ENCODE measurements at places on chromosomes 2 and 18. TPM values are rescaled to one million over a fixed set of nuclear protein-coding genes. Genes with fewer than 3 reads are reported as not detected.

- H3K4me1 ChIP-seq, result no peaks in the 10 kb centered on the region
- no peak for DNase-seq
- H3K36me3 ChIP-seq, result no peaks in the 10 kb centered on the region
- no peak overlapping the region for H3K4me3 ChIP-seq
- no peaks in the 10 kb centered on the region for H3K27me3 ChIP-seq
Observed at GRCh38 chr2:47098953-47099352, 56.2 kb downstream of the STPG4 start.

GRCh38 chr2:61109291-61109690, 43.6 kb downstream of the SANBR start:
- H3K27me3 ChIP-seq, result no peaks in the 10 kb centered on the region
- DNase-seq, result no peak
- no peak overlapping the region for H3K4me3 ChIP-seq

- peaks cover 21% of the 10 kb centered on the region for H3K4me1 ChIP-seq
- peak; percentile 14 for DNase-seq
- H3K27me3 ChIP-seq, result peaks cover 17% of the 10 kb centered on the region
- H3K27ac ChIP-seq, result no peak overlapping the region
- H3K4me3 ChIP-seq, result no peak overlapping the region
Observed at GRCh38 chr2:106070181-106070580, 123.9 kb downstream of the UXS1 start.

DNA sequence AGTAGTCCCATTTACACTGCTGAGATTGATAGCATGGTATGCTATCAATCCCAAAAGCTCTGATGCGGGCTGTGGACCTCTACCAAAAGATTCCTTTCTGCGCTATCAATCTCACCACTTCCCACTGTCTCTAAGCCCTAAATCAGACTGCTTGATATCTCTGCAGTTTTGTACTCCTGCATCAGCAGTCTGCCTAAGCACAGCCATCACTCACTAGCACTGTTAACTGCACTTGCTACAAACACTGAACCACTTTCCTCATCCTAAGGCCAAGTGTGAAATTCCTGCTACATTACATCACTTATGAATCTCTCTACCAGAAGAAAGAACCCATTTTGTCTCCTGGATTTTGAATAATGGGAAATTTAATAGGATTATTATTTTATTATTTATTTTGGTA, 237.0 kb downstream of the HNMT start:
- H3K27ac ChIP-seq, result no peak overlapping the region
- DNase-seq, result no peak
- no peaks in the 10 kb centered on the region for H3K27me3 ChIP-seq
- no peak overlapping the region for H3K4me3 ChIP-seq
- no peaks in the 10 kb centered on the region for H3K4me1 ChIP-seq
- no peaks in the 10 kb centered on the region for H3K36me3 ChIP-seq

GRCh38 chr2:206296128-206296527, 21.7 kb downstream of the ZDBF2 start:
- H3K36me3 ChIP-seq, result peaks cover 10% of the 10 kb centered on the region
- H3K4me3 ChIP-seq, result no peak overlapping the region
- H3K4me1 ChIP-seq, result no peaks in the 10 kb centered on the region
- no peaks in the 10 kb centered on the region for H3K27me3 ChIP-seq
- H3K27ac ChIP-seq, result no peak overlapping the region

DNA sequence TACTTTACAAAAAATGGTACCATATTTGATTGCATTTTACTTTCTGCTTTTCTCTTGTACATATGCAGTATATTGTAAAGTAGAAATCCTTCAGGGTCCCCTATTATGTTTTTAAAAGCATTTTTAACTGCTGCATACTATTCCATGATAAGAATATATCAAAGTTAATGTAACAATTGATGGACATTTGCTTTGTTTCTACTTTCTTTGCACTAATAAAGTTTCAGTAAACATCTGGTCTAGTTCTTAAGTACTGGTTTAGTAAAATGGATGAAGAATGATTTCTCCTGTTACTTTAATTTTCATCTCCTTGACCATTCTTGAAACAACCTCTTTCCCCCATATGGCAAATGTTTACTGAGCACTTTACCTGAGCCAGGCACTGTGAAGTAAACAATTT, 1.7 kb downstream of the MRPS9 start:
- no peaks in the 10 kb centered on the region for H3K36me3 ChIP-seq
- no peaks in the 10 kb centered on the region for H3K27me3 ChIP-seq
- peaks cover 33% of the 10 kb centered on the region for H3K4me1 ChIP-seq
- H3K4me3 ChIP-seq, result peak overlapping the region; percentile 90
- H3K27ac ChIP-seq, result no peak overlapping the region

- no peak overlapping the region for H3K27ac ChIP-seq
- H3K4me1 ChIP-seq, result no peaks in the 10 kb centered on the region
Observed at GRCh38 chr2:102724016-102724490, 37.8 kb upstream of the TMEM182 start.

- no peaks in the 10 kb centered on the region for H3K4me1 ChIP-seq
- no peak overlapping the region for H3K27ac ChIP-seq
- no peaks in the 10 kb centered on the region for H3K27me3 ChIP-seq
- no peak for DNase-seq
- no peak overlapping the region for H3K4me3 ChIP-seq
Observed at GRCh38 chr2:105138643-105139042, 100.8 kb downstream of the MRPS9 start.

DNA sequence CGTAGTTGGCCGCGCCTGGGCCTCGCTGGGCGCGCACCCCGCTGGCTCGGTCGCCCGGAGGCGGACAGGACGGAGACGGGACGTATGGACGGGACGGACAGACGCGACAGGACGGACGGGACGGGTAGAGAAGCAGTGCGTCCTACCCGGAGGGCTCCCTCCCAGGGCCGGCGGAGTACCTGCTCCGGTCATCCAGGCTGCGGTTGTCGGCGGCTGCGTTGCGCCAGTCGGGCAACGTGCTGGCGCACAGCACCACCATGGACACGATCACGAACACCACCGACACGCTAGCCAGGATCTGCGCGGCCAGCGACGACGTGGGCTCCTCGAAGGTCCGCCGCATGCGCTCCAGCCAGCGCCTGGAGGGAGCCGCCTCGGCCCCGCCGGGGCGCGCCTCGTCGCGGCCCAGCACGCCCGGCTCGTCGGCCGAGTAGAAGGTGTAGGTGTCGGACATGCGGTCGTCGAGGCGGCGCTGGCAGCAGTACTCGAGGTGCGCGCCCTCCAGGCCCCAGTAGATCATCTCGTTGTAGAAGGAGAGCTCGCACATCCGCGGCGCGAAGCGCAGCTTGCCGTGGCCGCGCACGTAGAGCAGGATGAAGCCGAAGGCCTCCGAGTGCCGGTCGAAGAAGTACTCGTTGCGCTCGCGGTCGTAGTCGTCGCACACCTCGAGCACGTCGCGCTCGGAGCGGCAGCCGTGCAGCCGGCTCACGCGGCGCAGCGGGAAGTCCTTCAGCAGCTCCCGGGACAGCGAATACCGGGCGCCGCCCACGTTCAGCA, 903 bp downstream of the KCNG3 start:
- peak; percentile 77 for DNase-seq
- no peak overlapping the region for H3K27ac ChIP-seq
- peak overlapping the region; percentile 74 for H3K4me3 ChIP-seq
- H3K36me3 ChIP-seq, result no peaks in the 10 kb centered on the region
- peaks cover 38% of the 10 kb centered on the region for H3K4me1 ChIP-seq

The SP5 gene
- total RNA-seq, result 0.21 TPM

The GPBAR1 gene
- 1.6 TPM for total RNA-seq

The TMEM169 gene
- 8.0 TPM for total RNA-seq

The DNER gene
- 8.8 TPM for total RNA-seq

The ST6GAL2 gene
- 25.7 TPM for total RNA-seq
